K562 (cell line): ENCODE measurements at places on chromosomes 6 and 20.
A peak's percentile ranks its signal among the peaks of the same experiment; 100 is the strongest.

DNA sequence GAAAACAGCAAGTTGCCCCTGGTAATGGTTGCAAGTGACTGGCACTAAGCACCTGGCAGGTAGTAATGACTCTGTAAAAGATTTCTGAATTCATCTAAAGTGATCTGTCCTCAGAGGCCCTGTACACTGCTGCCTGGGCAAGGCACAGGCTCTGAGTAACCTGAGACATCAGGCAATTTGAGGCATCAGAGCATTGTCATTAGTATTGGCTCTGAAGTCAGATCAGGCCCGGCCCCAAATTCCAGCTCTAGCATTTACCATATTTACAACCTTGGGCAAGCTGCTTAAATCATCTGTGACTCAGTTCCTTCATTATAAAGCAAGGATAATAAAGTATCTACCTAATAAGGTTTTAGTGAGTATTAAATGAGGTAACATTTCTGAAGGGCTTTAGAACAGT, 17.3 kb upstream of the TENT5A start:
- no peak for DNase-seq

DNA sequence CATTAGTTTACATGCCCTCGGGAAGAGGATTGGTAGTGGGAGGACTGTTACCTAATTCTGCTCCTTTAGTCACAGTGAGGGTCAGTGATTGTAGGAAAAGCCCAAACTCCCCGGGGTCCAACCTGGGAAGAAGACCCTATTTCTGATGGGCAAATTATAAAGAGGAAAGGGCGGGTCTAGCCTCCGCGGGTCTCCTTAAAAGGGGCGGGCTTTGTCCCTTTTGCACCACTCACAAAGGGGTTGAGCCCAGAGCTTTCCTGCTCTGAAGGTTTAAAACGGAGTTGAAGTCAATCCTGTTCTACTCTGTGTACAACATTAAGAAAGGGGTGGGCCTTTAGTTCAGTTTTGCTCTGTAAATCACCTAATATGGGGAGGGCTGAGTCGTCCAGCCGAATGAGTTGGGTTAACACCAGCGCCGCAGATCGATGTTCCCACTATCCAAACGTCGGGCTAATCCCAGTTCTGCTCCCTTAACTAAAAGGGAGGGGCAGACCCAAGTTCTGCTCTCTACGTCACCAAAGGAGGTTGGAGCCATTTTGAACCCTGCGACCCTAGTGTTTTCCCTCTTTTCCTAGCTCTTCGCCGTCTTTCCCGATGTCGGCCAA, 920 bp upstream of the RNF5 start:
- peak; percentile 75 for DNase-seq

DNA sequence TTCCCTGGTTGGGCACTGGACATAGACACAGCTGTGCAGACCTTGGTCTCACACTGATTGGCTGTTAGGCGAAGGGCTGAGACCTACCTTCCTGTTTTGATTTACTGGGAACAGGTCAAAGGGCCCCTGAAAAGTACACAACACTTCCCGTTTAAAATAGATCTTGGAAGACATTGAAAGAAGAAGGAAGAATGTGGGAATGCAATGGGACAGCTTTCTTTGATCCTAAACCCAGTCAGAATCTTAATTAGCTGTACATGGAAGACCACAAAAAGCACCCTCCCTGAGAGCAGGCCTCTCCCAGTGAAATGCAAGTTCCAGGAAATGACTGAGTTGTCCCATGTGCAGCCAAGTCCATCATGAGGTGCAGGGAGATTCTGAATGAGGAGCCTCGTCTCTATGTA, 83.6 kb upstream of the EXOC2 start:
- DNase-seq: no peak

DNA sequence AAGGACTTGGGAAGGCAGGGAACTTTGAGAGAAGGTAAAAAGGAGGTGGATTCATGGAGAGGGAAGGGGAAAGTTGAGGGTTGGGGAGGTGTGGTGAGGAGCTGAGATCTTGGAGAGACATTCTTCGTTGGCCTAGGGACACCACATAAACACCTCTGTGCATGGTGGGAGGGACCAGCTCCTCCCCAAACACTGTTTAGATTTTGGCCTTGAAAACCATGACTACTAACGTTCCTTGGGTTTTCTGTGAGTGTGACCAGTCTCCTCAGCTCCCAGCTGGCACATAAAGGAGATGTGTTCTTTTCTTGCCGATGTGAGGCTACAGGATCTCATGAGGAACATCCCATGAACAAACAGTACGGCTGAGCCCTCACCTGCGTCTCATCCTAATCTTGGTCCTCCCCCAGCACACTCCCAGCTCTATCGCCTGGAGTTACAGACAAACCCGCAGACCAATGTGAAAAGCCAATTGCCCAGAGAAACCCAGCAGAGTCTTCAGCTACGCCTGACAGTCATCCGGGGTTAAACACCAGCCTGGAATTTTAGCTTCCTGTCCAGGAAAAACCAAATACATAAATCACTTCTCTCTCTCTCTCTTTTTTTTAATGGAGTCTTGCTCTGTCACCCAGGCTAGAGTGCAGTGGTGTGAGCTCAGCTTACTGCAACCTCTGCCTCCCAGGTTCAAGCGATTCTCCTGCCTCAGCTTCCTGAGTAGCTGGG, 22.0 kb upstream of the DDR1 start:
- no peak for DNase-seq

DNA sequence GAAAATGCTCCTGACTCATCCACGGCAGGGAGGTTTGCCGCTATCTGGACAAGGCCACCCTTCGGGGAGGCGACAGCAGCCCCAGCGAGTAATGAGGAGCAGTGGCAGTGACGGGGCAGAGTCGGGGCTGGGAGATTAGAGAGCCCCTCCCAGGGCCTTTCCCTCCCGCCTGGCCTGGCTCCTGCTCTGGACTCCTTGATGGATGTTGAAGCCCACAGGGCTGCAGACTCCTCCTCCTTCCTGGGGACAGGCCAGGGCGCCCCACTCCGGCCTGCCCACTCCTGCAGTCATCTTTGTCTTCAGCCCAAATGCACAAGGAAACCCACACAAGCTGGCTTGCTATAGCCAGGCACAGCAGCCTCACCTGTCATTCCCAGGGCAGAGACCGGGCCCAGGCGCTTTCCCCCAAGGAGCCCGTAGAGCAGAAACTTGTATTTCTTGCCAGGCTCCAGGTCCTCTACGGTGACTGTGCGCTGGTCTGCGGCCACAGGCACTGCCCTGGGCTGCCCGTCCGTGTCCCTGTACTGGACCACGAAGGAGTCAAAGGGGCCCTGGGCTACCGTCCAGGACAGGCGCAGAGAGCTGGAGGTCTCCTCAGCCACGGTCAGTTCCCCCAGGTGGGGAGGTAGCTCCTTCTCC, 7.7 kb downstream of the CYP21A2 start:
- peak; percentile 94 for DNase-seq

DNA sequence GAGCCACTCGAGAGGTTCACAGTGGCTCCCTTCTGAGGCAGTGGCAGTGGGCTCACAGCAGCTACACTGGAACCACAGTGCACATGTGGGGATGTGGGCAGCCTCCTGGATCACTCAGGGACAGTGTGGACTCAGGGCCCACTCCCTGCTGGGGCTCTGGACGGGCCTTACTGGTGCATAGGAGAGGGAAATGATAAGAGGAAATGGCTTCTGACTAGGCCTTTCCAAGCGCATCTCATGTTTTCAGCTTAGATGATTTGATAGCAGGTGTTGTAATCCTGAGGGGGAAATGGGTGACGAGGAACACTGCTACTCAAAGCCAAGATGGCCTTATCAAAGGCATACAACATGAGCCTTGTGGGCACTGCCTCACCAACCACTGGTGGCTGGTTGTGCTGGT, 44.0 kb downstream of the PANK2 start:
- DNase-seq: no peak

DNA sequence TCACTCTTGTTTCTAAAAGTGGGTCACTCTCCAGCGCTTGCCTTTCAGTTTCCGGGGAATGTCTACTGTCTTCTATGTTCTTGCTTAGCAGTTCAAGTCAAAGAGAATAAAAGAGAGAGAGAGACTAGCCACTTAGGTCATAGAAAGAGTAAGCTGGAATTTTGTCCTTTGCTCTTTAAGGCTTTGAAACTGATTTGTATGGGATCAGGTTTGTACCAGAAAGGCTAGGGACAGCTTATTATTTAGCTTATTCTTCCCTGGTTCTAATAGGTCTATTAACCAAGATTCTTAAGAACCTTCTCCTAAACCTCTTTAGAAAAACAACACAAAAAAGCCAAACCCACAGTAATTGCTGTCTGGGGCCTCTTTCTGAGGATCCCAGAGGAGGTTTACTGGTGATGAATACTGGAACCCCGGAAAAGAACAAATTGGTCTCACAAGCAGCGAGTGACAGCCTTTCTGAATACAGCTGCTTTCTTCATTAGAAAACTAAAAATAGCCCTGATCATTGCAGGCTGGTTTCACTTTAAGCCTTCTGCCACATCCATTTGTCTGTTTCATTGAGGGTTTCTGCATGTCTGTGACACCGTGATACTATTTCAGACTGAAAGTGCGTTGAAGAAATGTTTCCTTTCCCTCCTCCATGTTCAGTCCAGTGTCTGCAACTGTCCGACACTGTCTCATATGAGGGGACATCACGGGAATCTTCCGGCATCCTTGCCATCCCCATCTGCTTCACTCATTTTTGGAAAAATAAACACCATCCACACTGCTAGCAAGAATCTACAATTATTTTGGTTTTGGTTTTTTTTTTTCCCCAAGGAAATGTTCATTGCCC, 75.1 kb upstream of the ATXN1 start:
- DNase-seq: no peak

GRCh38 chr6:16286151-16286522, 47.8 kb downstream of the GMPR start:
- DNase-seq: peak; percentile 52

DNA sequence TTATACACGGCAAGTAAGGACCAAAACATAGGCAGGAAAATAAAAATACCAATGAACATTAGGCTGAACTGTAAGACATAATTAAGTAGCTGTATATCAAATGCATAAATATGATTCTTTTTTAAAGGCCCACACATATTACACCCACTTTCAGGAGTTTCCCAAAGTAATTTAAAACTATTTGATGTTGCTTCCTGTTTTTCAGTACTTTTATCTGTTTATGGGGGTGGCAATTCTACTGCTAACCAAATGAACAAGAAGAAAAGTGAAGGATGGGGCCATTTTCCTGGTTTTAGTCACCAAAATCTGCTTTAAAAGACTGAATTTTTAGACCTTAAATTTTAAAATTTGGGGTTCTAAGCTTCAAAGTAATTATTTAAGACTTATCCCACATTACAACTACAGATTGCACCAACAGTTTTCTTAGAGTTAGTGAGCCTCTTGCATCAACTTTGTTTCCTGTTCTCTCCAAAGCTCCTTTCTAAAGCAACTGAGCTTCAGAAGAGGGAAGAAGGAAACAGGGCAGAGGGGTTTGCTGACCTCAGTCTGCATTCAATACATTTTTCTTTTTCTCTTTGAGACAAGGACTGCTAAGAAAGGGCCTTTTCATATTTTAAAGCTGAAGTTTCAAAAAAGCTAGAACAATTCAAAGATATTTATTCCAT, 191.0 kb downstream of the BACH2 start:
- no peak for DNase-seq

DNA sequence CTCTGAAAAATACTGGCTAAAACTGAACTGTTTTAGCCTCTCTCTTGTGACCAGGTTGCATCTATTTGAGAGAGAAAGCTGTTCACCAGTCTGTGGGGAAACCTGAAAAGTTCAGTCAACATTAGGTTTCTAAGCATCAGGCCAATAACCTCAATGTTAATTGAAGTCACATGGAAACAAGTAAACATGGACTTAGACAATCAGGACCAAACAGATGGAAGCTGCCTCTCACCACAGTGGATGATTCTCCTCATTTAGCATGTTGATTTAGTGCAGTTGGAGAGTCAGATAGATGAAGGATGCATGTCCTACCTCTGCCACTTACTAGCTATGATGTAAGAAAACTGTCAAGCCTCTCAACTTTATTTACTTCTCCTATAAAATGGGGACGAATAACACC, 18.2 kb downstream of the SCGN start:
- no peak for DNase-seq
